ENCODE measurements at places on chromosomes 3 and 15.

- no peak for DNase-seq
Measured at GRCh38 chr15:50390554-50391264, 33.5 kb upstream of the USP8 start.

DNA sequence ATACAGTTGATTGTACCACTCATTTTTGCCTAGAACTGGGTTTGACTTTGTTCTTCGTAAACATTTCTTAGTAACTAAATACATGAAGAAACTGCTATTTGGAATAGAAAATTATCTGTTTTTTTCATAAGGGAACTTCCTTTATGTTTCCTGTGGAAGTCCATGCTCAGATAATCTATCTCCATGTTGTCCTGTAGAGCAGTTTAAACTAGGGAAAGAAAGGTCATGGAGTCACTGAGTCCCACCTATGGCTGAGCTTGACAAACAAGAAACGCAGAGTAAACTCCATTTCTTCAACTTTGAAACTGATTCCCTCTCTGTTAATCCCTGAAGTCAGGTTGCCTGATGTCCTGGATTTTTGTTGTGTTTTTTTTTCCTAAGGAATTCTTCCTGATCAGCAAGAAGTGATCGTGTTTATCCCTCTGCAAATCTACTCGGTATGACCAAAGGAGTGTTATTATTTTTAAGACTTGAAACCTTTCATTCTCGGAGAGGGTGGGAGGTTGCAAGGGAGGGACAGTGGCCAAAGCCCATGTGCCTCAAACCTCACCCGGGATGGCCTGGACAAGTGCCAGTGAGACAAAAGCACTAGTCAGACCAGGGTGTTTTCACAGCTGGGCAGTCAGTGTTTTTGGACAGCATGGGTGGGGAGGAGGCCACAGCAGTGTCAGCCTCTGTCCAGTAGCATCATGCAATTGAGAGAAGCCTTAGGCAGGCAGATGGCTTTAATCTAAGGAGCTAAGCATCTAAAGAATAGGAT is 129.8 kb upstream of the PHLDB2 start:
- DNase-seq: no peak

DNA sequence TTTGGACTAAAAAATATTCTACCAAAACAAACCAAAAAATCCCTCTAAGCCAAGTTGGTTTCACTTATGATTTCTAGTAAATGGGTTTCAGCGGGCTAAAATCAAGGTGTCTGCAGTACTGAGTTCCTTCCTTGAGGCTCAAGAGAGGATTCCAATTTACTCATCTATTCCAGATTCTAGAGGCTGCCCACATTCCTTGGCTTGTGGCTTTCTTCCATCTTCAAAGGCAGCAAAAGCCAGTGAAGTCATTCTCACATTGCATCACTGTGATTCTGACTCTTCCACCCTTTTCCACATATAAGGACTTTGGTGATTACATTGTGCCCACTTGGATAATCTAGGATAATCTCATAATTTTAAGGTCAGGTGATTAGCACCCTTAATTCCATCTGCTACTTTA is 48.1 kb downstream of the DPPA2 start:
- DNase-seq: no peak

- DNase-seq: no peak
Measured at GRCh38 chr3:193798051-193798450, 205.0 kb downstream of the OPA1 start.

GRCh38 chr3:61564395-61565059 is 3.2 kb downstream of the PTPRG start:
- peak; percentile 9 for DNase-seq

DNA sequence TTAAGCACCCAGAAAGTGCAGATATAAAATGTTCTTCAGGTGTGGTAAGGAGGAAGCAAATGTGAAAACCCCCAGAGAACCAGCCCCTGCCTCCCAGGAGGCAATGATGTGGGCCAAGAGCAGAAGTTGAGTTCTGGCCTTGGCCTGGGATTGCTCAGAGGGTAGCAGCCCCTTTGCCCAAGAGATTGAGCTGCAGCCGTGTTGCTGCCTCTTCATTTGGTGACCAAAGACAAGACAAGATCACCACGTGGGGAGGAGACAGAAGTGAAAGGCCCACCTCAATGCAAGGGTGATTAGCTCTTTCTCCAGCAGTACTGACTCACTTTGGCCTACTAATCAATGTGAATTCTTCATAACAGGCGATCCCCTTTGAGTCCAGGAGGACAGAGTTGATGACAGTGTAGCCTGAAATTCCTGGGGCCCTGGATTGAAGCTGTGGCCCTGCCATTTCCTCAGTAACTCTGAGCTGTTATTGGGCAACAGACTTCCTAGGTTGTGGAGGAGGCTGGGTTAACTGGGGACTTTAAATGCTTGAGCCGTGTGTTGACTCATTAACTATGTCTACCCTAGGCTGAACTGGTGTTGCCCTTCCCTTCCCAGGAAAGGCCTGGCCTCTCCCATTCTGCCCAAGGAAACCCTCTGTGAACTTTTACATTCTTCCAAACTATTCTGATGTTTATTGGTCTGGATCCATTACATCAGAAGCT is 86.5 kb downstream of the ST6GAL1 start:
- DNase-seq: no peak

- DNase-seq: no peak
Measured at GRCh38 chr3:156614642-156615511, 59.5 kb upstream of the TIPARP start.

DNA sequence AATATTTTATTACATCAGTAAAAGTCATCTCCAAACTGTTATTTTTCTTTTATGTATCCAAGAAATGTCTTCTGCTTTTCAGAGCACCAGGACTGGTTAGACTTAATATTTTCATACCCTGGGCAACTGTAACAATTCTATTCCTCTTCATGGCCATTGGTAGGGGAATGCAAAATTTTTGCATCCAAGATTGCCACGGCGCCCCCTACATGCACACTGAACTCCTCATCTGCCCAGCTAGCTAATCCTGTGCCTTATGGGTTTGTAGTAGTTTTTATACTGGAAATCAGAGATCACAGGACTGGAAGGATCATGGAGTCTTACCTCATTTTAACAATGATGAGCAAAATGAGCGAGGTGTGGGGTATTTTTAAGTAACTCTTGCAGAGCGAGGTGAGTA is 74.2 kb downstream of the CRTC3 start:
- no peak for DNase-seq

- DNase-seq: no peak
Measured at GRCh38 chr15:57472861-57473260, 96.6 kb downstream of the CGNL1 start.

DNA sequence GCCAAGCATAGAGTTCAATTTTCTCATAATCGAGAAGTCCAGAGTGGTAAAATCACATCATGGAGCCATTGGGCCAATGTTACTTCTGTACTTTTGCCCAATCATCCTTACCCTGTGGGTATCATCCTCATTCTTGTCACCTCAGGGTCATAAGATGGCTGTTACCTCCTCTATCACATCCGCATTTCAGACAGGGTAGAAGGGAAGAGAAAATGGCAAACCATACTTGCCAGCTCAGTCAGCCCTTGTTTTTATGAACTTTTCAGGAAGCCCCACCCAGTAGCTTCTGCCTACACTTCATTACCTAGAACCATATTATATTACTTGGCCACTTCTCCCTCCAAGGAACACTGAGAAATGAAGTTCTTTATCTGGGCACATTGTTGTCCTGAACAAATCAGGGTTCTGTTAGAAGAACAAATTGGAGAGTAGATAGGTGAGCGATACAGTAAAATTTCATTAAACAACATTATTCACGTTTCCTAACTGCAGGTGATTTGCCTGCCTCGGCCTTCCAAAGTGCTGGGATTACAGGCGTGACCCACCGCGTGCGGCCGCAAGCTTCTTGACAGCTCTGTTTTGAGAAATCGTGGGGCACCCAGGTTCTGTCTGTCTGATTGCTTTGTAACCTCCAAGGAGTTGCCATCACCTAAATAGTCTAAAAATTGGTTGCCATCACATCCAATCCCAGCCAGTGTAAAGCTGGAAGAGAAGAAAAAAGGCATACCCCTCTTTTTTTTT is 34.5 kb upstream of the RPN1 start:
- no peak for DNase-seq

DNA sequence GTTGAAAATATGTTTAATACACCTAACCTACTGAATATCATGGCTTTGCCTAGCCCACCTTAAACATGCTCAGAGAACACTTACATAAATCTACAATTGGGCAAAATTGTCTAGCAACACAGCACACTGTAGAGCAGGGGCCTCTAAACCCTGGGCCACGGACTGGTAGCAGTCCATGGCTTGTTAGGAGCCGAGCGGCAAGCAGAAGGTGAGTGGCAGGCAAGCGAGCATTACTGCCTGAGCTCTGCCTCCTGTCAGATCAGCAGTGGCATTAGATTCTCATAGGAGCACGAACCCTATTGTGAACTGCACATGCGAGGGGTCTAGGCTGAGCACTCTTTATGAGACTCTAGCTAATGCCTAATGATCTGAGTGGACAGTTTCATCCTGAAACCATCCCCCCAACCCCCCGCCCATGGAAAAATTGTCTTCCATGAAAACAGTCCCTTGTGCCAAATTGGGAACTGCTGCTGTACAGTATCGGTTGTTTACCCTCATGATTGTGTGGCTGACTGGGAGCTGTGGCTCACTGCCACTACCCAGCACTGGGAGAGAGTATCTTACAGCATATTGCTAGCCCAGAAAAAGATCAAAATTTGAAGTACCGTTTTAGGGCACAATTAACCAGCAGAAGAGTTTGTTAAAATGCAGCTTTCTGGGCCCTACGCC is 26.1 kb downstream of the CMSS1 start:
- DNase-seq: no peak

DNA sequence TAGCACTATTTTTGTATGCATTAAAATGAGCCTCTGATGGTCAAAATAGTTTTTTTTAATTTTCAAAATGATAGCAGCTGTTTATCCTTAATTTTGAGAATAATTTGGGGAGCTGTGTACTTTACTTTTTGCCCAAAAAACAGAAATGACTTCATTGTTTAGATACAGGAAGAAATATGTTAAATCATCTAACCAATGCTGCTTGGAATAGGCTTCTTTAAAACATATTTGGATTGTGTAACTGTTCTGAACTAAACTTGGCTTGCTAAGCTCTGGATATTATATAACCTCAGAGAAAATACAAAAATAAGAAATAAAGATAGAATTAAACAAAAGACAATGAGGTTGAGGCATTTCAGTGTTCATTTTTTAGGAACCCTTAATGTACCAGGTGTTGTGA is 119.3 kb downstream of the SERPINI1 start:
- no peak for DNase-seq

DNA sequence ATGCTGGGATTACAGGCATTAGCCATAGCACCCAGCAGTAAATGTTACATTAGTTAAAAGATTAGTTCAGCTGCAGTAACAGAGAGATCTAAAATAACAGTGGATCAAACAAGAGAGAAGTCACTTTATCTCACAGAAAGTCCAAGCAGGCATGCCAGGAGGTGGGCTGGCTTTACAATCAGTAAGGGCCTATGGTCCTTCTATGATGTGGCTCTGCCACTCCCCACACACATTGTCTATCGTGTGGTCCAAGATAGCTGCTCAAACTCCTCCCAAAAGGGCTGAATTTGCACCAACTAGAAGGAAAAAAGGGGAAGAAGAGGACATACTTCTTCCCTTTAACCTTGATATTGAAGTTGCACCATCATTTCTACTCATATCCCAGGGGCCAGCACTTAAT is 4.6 kb upstream of the RUVBL1 start:
- no peak for DNase-seq

DNA sequence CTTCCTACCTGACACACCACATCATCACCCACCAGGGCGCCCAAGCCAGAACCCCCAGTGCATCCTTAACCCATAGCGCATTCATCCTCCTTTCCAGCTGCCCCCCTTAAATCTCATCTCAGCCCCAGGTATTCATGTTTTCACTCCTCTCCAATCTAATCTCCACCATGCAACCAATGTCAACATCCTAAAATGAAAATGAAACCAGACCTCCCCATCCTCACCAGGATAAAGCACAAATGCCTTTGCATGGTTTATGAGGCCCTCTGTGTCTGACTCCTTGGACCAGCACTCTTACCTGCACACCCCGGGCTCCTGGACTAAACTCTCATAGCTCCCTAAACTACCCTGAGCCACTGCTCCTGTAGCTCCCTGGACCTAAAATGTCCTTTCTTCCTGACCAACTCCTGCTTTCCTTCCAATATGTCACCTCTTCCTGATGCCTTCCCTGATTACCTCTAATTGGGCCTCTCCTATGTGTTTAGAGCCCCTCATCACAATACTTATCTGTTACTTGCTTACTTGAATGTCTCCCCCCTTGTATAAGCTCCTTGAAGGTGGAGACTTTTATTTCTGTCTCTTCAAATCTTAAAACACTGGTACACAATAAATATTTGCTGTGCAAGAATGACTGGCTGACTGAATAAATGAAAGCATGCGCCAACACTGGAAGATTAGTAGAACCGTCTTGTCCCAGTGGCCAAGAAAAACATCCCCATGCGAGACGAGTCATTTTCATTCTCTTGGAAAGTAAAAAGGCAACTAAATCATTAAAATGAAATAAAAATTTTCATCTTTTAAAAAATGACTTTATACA is 142.5 kb downstream of the XXYLT1 start:
- no peak for DNase-seq

DNA sequence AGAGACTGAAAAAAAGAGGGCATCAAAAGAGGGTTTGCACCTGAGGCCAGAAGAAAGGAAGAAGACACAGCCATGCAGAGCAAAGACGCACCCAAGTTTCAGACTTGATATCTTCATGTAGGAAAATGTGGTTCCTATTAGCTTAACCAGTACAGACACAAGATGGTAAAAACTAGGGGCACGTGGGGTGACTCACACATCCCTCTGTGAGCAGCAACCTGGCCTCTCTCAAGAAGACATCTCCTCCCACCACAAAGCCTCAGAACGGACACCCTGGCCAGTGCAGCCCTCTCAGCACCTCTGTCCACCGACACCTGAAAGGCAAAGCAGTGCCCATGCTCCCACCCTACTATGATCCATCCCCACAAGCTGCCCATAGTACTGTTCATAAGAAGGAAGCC is 33.3 kb downstream of the GLB1 start:
- DNase-seq: no peak

GRCh38 chr3:128784232-128784631 is 58.2 kb downstream of the RAB7A start:
- no peak for DNase-seq

GRCh38 chr15:74847432-74847831 is 4.5 kb upstream of the ULK3 start:
- DNase-seq: no peak

- DNase-seq: no peak
Measured at GRCh38 chr3:29183346-29184087, 97.4 kb upstream of the RBMS3 start.

DNA sequence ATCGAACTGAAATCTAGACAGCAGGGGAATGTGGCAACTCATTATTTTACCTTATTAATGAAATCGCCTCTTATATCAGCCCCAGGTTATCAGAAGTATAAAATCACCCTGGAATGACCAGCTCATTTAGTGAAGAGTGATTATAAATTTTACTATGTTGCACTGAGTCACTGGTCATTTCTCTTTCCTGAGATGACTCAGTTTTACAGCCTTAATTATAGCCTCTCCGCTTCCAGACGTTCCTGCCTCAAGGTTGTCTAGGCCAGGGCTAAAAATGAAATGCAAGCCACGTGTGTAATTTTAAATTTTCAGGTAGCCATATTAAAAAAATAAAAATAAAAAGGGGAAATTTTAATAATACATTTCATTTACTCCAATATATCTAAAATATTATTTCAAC is 33.3 kb downstream of the DET1 start:
- DNase-seq: no peak
